G401 (cell line): ENCODE measurements at places on chromosomes 13 and 19. TPM values are rescaled to one million over a fixed set of nuclear protein-coding genes. Genes with fewer than 3 reads are reported as not detected.

The NCR1 gene
- not detected in 2 replicates for total RNA-seq

GRCh38 chr19:38561658-38562057 lies 56.1 kb downstream of the MAP4K1 start:
- no peak for DNase-seq

DNA sequence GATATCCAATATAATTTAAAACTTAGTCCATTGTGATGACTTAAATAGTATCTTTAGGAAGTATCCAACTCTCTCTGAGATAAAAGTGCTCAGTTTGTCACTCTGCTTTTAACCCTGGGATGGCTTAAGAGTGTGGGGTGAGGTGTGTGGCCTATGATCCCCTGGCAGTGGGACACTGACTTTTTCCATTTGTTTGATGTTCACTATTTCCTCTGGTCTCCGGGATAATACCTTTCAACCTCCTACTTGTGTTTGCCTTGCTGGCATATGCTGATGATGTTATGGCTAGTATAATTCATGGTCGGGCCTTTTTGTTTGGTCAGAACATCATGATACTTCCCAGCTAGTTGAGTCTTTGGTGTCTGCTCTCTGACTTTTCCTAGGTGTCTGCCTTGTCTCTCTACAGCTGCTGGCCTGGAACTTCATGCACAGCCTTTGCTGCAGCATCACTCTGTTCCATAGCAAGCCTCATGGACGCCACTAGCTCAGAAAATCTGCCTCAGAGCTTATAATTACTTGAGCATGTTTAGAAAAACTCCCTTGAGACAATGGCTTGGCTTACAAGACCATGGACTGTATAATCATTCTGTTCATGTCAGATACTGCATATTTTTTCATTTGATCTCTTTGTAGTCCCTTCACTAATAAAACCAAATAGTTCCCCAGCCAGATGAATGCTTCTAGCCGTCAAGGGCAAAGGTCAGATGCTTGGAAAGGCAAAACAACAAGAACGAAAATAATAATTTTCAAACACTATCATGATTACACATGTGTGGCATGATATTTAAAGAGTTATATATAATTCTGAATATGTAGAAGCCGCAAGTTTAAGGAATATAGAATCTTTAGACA lies 75.2 kb downstream of the WDFY2 start:
- no peak for DNase-seq

The TMEM238 gene
- total RNA-seq, result 0.55 TPM in 1 of 2 replicates, not detected in the other

GRCh38 chr19:49896863-49897621 lies at the start of gene IL4I1:
Gene IL4I1 (minus strand): TSS chr19:49896887. CDS start chr19:49896160, 727 bp downstream.
- no peak for DNase-seq

DNA sequence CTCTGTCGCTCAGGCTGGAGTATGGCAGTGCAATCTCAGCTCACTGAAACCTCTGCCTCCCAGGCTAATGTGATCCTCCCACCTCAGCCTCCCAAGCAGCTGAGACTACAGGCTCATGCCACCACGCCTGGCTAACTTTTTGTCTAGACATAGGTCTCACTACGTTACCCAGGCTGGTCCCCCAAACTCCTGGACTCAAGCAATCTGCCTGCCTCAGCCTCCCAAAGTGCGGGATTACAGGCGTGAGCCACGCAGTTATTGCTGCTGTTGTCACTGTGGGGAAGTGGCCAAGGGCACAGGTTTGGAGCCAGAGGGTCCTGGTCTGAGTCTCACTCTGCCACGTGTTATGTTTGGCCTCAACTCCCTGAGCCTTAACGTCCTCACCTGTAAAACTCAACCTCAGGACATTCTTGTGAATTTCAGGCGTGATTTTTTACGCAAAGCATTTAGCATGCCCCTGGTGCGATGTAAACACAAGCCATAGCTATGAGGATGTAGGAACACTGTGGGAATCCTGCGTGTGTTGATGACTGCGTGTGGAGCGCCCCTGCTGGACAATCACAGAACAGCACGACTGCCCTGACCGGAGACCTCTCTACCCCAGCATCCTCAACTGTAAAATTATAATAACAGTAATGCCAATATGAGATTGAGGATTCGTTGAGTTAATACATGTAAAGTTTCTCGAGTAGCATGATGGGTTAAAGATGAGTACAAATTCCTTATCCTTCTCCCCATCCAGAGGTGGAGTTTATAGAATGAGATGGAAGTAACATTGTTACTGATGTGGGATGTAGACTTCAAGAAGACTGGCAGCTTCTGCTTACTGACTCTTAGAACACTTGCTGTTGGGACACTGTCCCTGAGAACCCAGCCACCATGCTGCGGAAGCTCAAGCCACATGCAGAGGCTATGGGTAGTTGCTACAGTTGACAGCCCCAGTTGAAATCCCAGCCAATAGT lies 41.8 kb upstream of the PNMA8B start:
- DNase-seq, result peak; percentile 33

- no peak for DNase-seq
Observed at GRCh38 chr13:67520886-67521285, 290.8 kb upstream of the PCDH9 start.

- DNase-seq, result no peak
Observed at GRCh38 chr13:105914291-105915036, 621.0 kb downstream of the EFNB2 start.

- no peak for DNase-seq
Observed at GRCh38 chr13:96848286-96848685, 146.0 kb downstream of the OXGR1 start.

DNA sequence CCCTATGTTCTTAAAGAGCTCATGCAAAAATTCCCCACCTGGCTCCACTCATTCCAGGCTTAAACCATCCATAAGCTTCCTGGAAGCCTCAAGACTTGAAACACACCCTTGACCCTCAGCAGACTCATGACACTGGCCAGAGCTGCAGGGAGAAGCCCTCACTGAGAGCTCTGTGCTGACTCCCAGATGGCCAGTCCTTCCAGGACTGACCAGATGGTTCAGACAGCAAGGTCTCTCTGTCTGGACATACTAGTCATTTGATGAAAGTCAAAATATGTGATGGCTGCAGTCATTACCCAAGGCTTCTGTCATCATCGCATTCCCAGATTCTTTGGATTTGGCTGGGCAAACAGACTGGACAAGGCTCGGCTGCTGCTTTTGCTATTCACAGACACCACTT lies 397.4 kb downstream of the FOXO1 start:
- DNase-seq, result no peak

GRCh38 chr13:109760402-109760801 lies 26.0 kb downstream of the IRS2 start:
- DNase-seq, result no peak

DNA sequence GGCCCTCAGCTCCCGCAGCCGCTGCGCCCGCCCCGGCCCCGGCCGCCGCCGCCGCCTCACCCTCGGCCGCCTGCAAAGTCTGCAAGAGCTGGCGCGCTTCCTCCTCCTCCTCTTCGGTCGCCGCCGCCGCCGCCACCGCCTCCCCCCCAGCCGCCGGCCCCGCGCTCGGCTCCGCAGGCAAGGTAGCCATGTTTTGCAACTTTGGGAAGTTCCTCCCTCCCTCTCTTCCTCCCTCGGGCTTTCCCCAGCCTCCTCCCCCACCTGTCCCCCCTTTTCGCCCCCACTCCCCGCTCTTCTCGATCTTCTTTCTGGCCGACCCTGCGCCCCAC lies 433 bp downstream of the SIX5 start:
- no peak for DNase-seq

GRCh38 chr13:95656386-95657015 lies 12.0 kb upstream of the DZIP1 start:
- DNase-seq, result no peak

The CEACAM16 gene
- not detected in 2 replicates for total RNA-seq

DNA sequence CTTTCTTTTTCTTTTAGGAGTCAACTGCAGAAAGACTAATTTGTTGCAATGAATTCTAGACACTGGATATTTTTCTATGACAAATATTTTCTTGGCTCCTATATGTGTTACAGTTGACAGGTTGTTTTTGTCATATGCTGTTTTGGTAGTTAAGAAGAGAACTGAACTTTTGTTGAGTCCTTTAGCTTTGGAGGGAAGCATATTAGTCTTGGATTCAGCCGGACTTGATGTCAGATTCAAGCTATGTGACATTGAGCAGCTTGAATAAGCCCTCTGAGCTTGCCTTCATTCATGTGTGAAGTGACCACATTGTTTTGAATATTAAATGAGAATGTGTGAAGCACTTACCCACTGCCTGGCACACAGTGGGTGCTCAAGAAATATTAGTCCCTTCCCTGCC lies 181.9 kb upstream of the RNF113B start:
- no peak for DNase-seq

GRCh38 chr13:41098761-41099160 lies 33.8 kb downstream of the KBTBD6 start:
- DNase-seq, result no peak

DNA sequence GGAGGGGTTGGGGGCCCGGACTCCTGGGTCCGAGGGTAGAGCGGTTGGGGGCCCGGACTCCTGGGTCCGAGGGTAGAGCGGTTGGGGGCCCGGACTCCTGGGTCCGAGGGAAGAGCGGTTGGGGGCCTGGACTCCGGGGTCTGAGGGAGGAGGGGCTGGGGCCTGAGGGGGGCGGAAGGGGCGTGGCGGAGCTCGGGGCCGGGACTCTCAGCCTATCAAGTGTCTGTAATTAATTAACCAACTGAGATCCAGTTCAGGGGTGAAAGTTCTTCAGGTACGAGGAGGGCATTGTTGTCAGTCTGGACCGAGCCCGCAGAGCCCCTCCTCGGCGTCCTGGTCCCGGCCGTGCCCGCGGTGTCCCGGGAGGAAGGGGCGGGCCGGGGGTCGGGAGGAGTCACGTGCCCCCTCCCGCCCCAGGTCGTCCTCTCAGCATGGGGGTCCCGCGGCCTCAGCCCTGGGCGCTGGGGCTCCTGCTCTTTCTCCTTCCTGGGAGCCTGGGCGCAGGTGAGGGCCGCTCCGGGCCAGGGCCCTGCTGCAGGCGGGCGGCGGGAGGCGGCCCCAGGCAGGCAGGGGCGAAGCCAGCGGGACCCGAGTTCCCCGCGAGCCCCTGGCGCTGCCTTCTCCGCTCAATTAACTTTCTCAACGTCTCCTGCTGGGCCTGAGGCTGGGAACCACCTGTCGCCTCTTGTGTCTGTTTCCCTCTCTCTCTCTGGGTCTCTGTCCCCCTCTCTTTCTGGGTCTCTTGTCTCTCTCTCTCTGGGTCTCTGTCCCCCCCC lies 697 bp downstream of the FCGRT start:
- no peak for DNase-seq

DNA sequence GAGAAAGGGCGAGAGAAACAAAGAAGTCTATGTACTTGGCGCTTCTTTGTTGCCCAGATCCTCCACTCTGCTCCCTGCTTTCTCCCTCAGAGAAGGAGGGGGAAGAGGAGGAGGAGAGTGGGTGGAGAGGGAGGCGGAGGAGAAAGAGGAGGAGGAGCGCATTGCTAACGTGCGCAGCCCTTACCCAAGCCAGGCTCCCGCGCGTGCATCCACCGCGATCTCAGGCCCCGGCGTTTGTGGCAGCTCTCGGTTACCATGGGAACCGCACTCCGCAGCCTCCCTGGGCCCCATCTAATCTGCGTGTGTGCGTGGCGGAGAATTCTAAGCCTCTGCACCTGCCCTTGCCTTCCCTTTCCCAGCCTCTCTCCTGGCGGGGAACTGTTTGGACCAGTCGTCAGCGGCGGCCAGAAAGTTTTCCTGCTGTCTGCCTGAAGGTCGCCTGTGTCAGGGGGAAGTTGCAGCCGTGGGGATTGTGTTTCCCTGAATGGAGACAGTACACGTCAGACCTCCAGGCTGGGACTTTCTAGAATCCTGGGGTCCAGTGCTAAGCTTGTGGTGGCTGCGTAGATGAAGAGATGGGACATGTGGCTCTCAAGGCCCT lies at the start of gene ERICH6B:
ERICH6B (minus strand) TSS at position 239 of the 601 bp plus-strand sequence. CDS start 18,734 bp downstream, outside the sequence.
- peak; percentile 7 for DNase-seq

GRCh38 chr13:113949546-113949945 lies 24.3 kb downstream of the C13orf46 start:
- no peak for DNase-seq

DNA sequence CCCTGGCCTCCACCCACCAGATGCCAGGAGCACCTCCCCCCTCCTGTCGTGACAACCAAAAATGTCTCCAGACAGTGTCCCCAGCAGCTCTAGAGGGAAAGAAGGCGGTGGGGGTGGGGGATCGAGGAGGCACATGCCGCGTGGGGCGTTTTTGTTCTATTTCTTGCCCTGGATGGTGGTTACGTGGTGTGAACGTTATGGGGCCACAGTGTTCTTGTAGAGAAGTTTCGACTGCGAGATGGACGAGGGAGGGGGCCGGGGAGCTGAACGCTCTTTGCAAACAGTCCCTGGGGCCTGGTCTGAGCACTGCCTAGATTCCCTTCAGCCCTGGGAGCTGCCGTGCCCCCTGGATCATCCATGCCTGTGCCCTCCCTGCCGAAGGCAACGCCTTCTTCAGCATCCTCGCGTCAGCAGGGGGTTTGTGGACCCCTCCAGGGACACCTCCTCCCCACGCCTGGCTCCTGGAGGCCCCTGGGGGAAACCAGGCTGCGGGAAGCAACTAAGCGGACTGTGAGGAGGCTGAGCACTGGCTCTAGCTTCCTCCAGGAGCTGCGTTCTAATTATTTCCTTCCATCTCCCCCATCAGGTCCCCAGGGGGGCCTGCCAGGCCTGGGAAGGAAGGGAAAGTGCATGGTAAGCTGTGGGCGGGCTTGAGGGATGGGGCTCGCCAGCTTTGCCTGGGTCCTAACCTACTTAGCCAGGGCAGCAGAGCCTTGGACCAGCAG lies 131.5 kb downstream of the IER2 start:
- no peak for DNase-seq

The CDC42EP5 gene
- 85.4 and 87.3 TPM in 2 replicates for total RNA-seq

DNA sequence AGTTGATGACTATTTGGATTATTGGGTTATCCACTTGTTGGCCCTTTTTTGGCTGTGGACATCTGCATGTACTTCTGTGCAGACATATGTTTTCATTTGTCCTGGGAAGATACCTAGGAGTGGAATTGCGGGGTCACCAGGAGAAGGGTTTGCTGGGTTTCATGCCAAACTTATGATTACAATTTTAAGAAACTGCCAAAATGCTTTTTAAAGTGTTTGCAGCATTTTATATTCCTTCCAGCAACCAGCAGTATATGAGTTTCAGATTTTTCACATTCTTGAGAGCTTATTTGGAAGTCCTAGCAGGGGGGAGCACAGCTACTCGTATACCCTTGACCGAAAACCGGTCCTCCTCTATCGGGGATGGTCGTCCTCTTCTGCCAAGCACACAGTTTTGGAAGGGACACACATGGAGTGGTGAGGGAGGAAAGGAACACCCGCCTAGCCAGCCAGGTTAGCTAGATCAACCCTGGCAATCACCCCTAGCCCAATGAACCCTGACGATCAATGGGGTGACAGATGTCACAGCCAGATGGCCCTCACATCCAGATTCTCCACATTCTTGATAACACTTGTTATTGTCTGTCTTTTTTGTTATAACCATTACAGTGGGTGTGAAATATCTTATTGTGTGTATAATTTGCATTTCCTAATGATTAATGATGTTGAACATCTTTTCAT lies 26.7 kb upstream of the RNF113B start:
- DNase-seq, result no peak

The MIPEP gene
- total RNA-seq, result 27.2 and 37.4 TPM in 2 replicates
